ENCODE measurements at places on chromosomes 16 and 17. TPM values are rescaled to one million over a fixed set of nuclear protein-coding genes. Genes with fewer than 3 reads are reported as not detected.

Gene BPTF
- total RNA-seq, result 107 TPM

Gene SMIM5
- total RNA-seq, result 0.54 TPM

Gene MPP3
- not detected for total RNA-seq

Gene IGF2BP1
- total RNA-seq, result 0.10 TPM

Gene SLC16A13
- 31.2 TPM for total RNA-seq

Gene CD300LB
- total RNA-seq, result not detected

Gene MIEN1
- total RNA-seq, result 45.6 TPM

Gene KAT7
- total RNA-seq, result 89.8 TPM

Measured in T-helper 1 cell treated with Interleukin-12 subunit alpha and Interleukin-12 subunit beta and Interleukin-4 antibody, amounts not matched to agents 30 ng/mL and 1 ng/mL, for 36 hours (primary cell).